Nucleus accumbens (tissue), 56 donors: ENCODE measurements at places on chromosomes 4 and X.

- no peak for DNase-seq
Measured at GRCh38 chrX:149433451-149433850, 71.7 kb downstream of the IDS start.

DNA sequence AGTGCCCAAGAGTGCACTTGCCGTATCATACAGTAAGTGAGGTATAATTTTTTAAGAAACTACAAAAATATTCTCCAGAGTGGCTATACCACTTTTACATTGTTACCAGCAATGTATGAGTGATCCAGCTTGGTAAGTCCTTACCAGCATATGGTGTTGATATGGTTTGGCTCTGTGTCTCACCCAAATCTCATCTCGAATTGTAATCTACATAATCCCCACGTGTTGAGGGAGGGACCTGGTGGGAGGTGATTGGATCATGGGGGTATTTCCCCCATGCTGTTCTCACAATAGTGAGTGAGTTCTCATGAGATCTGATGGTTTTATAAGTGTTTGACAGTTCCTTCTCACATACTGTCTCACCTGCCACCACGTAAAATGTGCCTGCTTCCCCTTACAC lies 44.8 kb downstream of the RBMX start:
- DNase-seq: no peak

- no peak for DNase-seq
Measured at GRCh38 chrX:68672581-68673318, 25.3 kb downstream of the STARD8 start.

DNA sequence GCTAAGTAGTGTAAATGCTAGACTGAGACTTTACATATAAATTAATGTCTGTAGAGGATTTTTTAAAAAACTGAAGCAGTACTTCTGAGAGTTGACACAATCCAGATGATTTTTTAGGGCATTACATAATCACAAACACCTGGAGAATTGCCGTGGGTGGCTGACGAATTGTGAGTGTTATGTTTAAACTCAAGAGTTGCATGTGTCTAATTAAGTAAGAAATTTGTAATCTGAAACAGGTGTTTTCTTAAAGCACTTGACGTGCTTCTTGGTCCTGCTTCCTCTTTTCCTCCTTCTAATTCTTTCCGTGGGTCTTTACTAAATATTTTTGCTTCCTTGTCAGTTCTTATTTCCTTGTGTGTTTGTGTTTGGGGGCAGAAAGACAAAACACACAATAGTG lies 27.8 kb downstream of the PIR start:
- DNase-seq: no peak

DNA sequence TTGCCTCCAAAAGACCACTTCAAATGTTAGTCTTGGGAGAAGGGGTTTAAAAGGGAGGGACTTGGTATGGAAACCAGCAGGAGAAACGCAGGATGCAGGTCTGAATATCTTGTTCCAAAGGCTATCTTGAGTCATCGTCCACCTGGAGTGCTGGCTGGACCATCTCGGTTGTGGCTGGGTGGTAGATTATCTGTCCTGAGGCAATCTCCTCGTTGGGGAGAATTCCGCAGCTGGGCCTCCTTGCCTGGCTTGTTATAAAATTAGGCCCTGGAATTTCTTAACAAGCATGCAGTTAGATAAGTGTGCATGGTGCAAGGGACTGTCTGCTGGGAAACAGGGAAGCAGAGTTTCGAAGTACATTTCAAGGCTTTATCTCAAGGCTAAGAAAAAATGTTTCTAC lies 2045.7 kb upstream of the TENM3 start:
- DNase-seq: no peak

DNA sequence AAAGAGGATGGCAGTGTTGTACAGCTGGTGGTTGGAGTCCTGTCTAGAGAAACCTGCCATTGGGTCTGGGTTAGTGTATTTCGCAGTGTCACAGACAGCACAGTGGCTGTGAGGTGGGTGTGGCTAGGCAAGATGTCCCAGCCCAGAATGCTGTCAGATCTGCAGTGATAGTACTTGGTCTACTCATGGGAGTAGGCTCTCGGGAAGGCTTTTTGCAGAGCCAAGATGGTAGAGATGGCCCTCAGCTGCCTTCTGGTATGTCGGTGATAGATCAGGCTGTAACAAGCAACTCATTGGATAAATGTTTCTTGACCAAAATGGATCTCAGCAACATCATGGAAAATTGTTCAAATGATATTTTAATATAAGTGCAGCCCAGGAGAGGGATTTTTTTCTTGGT lies 84.3 kb upstream of the WDR1 start:
- DNase-seq: no peak

- no peak for DNase-seq
Measured at GRCh38 chr4:1179089-1179441, 6.7 kb upstream of the SPON2 start.

DNA sequence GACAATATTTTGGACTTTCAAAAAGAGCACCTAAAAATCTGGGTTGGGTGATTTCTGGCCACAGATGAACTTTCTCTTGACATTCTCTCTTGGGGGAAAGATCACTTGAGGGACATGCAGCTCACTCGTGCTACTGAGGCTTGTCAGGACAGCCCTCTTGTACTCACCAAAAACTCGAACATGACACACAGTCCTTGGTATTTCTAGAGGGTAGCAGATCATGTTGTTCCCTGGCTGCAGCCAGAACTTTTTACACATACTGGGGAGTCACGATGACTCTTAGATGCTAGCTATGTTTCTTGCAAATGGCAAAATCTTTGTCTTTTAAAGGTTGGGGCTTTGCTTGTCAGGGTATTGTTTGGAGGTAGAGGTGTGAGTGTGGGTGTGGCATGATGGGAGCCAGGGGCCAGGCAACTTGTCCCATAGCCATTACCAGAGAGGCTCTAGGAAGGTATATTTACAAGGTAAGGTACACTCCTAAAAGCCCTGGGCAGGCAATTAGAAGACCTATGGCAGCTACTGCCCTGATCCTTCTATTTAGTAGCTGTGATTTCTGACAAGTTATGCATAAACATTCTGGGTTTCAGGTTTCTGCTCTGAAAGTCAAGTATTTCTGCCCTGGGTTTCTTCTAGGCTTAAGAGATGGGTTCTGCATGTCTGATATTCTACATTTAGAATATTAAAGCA lies 241.7 kb upstream of the TLL1 start:
- no peak for DNase-seq

DNA sequence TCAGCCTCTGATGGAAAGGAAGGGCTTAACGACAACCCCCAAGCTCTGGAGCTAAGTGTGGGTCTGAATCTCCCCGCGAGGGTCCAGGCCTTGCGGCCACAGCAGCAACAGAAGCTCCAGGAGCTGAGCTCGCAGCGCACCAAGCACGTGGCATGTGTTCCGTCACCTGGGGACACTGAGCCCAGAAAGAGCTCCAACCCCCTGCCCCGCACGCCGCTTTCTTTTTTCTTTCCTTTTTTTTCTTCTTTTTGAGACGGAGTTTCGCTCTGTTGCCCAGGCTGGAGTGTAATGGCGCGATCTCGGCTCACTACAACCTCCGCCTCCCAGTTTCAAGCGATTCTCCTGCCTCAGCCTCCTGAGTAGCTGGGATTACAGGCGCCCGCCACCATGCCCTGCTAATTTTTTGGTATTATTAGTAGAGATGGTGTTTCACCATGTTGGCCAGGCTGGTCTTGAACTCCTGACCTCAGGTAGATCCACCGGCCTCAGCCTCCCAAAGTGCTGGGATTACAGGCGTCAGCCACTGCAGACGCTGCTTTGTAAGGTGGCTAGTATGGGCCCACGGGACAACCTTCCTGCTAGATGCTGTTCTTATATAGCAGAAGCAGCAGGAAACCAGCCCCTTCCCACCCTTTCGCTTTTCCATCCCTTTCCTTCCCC lies 685 bp upstream of the TNIP2 start:
- DNase-seq: no peak

DNA sequence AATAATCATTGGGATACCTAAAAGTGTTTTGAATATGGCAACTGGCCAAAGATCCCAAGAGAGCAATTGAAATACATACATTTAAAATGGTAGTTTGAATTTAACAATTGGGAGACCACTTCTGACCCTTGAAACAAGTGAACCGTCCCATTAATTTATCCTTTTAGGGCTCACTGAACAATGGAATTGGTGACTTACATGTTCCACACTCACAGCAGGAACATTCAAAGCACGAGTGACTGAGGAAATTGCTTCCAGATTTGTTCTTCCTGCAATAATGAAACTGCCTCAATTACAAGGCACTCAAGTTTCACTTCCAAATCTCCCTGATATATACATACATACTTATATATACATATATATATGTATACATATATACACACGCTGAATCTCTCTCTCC lies 20.6 kb downstream of the SLC39A8 start:
- no peak for DNase-seq

- no peak for DNase-seq
Measured at GRCh38 chrX:116694046-116694445, 231.3 kb upstream of the CT83 start.

DNA sequence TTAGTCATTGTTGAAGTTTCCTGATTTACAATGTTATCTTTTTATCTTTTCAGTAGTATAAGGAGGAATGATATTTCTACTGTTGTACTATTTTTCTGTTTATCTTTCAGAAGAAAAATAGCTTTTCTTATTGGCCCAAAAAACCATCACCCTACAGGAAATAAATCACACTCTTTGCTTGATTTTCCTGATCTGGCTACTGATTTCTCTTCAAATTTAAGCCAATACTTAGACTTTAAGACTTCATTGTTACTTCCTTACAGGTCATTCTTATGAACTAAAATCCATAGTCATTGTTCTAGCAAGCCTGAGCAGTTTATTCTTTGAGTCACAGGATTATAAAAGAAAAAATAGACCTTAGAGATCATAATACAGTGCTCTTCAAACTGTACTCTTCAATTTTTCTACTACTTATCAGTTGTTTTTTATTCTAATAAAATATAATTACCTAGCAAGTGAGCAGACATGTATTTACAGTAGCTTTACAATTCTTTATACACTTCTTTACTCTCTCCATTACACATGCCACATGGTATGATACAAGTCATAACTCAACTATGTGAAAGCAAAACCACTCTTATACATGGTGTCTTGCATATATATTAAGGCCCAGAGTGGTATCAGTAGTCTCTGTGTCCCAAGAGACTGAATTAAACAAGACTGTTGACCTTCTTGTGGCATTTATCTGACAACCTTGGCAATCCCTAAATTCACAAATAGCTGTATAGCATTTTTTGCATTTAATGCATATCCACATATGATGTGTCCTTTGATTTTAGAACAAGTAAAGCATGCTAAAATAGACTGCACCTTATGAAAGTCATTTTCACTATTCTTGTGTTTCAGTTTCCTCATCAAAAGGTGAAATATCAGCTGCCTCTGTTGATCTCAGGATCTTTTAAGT lies 47.9 kb downstream of the TET2 start:
- DNase-seq: no peak

DNA sequence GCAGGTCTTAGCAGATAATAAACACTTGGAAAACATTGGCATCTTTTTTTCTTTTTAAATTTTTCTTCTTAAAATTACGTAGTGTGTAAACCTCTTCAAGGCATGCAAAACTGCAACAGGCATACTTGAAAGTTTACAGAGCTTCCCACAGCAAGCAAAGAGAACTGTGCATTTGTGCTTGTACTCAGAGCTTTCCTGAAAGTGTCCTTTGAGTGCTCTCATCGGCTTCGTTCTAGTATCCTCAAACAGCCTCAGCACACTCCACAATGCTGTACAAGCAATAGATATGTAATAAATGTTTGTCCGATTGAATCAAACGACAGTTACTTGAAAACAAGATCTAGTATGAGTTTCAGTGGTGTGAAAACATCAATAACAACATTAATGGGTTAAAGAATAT lies 227.5 kb downstream of the PAPSS1 start:
- no peak for DNase-seq

- DNase-seq: no peak
Measured at GRCh38 chr4:130043732-130044160, 947.8 kb downstream of the C4orf33 start.

DNA sequence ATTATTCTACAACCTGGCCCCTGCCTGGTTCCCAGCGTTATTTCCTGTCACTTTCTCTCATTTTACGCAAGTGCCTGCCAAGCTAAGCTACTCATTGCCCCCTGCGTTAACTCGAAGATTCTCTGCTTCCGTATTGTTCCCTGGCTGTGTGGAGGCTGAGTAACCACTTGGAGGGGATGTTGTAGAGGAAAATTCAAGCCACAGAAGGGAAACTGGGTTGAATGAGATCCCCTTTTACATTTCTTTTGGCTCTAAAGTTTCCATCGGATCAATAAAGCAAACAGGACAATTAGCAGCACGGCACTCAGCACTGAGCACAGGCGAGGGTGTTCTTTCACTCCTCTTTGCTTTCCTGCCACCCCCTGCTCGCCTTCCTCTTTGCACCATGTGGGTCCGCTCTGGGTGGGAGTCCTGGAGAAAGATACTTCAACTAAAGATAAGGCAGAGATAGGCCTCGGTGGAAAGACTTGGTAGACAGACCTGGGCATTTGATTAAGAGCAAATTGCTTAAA lies 4.2 kb upstream of the TMSB4X start:
- DNase-seq: peak; percentile 23

- DNase-seq: no peak
Measured at GRCh38 chr4:37219242-37219641, 25.3 kb upstream of the NWD2 start.

DNA sequence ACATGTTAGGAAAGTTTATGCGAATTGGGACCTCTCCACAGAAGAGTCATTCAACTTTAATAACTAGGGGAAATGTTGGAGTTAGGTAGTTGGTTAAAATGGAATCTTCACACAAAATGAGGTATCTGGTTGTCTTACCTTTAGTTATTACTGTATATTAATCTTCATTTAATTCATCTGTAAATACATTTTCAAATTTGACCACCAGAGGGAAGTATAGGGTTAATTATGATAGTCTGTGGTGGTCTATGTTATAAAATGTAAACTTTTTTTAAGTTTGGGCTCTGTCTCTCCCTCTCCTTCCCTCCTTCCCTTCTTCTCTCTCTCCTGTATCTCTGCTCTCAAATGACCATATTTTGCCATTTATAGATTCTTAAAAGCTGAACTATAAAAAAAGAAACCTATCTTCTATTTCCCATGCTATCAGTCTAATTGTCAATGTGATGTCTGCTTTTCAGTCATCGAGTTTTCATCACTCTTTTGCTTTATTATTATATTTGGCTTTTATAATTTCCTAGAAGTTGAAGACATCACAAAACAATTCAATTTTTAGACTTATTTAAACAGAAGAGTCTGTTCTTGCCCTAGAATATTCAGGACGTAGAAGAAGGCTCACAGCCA lies 49.8 kb downstream of the TMEM144 start:
- no peak for DNase-seq

- DNase-seq: no peak
Measured at GRCh38 chr4:25486171-25486570, 109.1 kb downstream of the ANAPC4 start.

DNA sequence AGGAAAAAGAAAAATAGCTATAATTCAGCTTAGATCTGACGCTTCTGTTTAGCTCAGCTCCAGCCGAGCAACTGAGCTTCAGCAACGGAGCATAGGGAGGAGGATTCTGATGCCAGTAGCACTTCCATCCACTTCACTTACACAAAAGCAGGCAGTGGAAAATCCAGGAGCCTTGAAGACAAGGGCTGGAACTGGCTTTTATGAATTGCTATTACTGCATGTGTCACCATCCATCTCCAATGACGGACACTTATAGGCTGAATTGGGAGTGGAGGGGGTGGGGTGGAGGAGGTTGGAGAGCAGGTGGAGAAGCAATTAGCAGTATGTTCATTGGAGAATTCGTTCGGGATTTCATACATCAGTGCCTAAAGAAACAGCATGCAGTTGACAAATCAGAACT lies 15.6 kb downstream of the ENOX2 start:
- no peak for DNase-seq

- DNase-seq: no peak
Measured at GRCh38 chrX:12758291-12758690, 32.9 kb upstream of the PRPS2 start.
